COR-L47 (cell line): ENCODE measurements at places on chromosomes 1 and 21.

GRCh38 chr21:44801468-44802395 lies at the start of gene UBE2G2:
Gene UBE2G2, minus strand, starts transcription at chr21:44801820. Its CDS starts 72 bp downstream, at chr21:44801748.
- peak; percentile 72 for DNase-seq

GRCh38 chr1:198577444-198577843 lies 37.0 kb upstream of the ATP6V1G3 start:
- no peak for DNase-seq

DNA sequence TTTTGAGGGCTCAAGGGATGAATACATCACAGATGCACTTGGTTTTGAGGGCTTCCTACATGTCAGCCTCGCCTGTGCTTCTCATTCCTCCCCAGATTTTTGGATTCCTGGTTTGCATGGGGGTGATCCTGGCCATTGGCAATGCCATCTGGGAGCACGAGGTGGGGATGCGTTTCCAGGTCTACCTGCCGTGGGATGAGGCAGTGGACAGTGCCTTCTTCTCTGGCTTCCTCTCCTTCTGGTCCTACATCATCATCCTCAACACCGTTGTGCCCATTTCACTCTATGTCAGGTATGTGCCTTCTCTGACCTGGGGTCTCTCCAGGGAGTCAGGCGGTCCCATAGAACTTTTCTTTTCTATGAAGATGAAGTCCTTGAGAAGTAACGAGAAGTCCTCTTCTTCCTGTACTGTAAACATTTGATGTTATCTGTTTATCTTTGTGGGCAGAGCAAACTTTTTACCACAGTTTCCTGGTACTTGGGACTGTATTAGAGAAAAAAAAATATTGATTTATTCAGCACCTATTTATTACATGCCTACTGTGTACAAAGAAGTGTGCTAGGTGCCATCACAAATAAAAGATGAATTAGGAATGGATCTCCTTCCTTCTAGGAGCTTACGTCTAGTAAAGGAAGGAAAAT lies 12.0 kb downstream of the ATP8B2 start:
- no peak for DNase-seq

DNA sequence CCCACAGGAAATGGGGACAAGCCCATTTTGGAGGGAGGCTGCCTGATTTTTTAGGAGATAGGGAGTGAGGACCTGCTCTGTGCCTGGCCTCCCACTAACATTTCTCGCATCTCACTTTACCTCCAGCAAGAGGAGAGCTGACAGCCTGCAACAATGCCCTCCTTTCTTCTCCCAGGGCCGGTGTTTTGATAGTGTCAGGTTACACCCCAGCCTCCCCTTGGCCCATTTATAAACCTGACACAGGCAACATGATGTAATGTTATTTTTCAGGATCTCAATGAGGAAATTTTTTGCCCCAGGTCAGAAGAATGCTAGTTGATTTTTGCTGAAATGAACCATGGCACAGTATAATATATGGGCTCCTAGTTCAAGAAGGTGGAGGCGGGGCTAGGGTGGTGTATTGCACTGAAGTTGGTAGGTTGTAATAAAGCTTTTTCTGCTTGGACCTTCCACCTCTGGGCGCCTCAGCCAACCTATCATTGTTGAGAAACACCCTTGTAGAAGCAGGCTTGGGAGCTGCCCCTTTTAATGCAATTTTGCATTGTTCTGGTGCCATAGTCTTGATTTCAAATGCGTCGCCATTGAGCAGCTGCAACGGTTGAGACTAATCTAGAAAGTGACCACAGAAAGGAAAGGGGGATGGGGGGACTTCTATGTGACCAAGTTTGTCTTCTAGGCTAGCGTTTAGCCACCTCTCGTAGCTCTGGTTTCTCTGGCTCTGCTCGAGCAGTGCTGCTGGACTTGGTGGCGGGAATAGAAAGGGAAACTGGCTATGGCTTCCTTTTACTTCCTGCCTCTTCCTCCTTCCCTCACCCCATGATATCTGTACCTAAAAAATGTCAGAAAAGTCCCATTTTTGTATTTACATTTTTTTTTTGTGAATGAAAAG lies 53.0 kb downstream of the PBX1 start:
- DNase-seq: peak; percentile 76

DNA sequence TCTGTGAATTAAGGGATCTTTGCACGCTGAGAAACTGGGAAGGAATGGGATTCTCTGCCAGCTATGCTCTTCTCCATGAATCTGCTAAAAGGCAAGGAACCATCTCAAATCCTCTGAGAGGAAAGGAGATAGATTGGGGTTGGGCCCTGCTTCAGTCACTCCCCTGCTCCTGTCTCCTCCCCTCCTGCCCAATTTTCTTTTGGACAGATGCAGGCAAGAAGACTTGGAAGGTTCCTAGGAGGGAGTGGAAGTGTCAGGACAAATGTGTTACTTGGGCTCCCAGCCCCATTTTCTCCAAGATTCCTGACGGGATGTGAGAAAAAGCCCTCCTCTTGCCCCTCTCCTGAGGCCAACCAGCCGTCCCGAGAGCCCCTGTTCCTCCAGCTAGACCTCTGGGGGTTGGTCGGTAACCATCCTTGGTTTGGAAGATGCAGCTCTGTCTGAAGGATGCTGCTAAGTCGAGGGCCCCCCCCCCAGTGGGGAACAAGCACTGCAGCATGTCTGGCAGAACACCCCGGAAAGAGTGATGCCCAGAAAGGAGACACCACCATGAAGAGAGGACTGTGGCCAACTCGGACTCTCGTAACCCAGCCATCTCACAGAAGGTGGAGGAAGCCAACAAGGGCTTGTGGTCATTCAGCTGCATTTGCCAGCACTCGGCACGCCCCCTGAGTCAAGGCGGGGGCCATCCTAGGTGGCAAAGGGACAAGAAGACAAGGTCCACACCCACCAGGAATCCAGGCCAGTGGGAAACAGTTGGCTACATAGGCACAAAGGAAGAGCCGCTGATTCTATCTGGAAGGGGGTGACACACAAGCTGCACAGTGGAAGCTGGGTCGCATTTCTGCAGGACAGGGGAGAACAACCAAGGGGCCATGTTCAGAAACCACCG lies 43.7 kb downstream of the CDK18 start:
- no peak for DNase-seq

- no peak for DNase-seq
Observed at GRCh38 chr1:32939655-32940371, 24.8 kb downstream of the RNF19B start.

GRCh38 chr21:41957991-41958766 lies 4.4 kb upstream of the C2CD2 start:
- no peak for DNase-seq
